ENCODE measurements at places on chromosomes 12 and 14. TPM values are rescaled to one million over a fixed set of nuclear protein-coding genes. Genes with fewer than 3 reads are reported as not detected.

The DBX2 gene
- not detected for total RNA-seq

DNA sequence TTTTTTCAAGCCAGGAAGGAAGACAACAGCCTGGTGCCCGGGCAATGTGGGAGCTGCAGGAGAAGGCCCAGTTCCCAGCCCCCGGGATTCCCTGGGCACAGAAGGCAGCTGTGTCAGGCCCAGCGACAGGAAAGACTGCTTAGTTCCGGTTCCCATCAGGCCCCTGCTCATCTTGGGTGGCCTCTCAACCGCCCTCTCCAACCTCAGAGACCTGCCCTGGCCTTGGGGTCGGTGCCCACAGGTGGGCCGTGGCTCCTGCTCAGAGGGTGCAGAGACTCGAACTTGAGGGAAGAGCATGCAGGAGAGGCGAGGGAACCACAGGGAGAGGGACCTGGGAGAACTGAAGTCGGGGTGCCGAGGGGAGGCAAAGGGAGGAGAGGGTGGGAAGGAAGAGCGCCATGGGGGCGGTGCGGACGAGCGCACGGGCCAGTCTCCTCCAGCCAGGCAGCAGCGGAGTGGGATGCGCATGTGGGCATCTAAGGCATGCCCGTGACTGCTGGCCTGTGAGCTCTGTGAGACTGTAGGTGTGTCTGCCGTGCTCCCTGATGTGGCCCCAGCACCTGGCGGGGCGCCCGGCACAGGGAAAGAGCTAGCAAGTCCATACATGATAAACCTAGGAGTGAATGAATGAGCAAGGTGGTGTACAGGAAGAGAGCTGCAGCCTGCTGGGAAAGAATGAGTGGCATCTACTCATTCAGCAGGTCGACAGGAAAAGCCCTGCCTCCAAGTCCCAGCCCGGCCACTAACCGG, 42.7 kb downstream of the SSH1 start:
- DNase-seq: no peak

DNA sequence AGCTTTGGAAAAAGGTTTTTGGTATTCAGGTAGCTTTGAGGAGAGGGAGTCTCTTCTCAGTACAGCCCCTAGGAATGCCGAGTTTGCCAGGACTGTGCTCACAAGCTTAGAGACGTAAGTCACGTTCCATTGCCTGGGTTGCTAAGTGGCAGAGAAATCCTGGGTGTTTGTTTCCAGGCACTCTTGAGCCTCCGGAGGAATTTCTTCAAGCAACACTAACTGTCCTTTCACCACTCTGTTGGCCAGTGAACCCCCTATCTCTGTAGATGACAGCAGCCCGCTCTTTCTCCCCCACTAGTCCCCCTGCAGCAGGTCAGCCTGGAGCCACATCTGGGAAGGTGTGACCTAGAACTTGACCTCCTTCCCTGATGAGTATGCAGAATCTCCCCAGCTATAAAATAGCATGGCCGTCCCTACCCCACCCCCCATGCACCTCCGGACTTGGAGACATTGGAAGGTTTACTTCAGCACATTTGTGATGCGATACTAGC, 162.7 kb downstream of the ZFP36L1 start:
- DNase-seq: peak; percentile 78

DNA sequence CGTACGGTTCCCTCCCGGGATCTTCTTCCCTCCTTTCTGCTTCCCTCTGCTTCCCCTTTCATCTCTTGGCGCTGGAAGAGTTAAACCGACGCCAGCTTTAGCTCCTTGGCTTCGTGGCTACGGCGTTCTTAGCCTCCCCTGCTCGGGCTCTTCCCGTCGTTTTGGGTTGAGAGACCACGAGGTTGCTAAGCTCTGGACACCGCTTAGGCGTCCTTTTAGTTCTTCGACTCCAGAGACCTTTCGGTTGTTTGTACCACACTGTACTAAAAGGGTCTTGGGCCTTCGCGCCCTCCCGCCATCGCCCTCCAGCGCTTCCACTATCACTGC, 545 bp downstream of the CPSF2 start:
- no peak for DNase-seq

GRCh38 chr14:37583358-37584210, 11.5 kb downstream of the FOXA1 start:
- no peak for DNase-seq

DNA sequence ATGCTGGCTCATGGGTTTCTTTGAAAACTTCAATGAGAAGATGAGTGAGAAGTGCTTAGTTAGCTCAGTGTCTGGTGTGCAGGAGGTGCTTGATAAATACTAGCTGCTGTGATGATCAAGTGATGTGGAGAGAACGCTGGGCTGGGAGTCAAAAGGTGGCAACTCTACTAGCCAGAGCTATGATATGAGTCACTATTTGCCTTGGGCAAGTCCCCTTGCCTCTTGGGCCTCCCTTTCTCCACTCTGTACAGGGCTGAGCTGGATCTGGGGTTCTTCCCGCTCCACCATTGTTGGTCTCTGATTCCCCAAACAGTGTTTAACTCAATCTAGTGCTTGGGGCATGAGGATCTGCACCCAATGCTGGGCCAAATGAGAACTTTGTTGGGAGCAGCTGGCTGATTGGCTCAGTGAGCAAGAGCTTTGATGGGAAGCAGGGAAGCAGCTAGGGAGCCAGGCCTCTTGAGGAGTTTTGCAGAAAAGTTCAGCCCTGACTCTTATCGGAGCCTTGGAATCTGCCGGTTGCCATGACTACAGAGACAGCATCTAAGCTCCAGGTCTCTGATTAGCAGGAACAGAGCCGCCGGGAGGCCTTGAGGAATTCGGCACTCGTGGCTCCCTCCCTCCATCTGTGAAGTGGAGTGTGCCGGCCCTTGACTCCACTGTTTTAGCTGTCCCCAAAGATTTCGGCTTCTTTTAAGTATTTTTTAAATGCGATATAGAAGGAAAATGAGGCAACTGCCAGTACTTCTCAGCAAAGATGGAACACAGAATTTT, 82.1 kb upstream of the HSPB8 start:
- no peak for DNase-seq

The PLD4 gene
- 0.23 TPM for total RNA-seq

- no peak for DNase-seq
Observed at GRCh38 chr14:50985124-50985858, 41.0 kb upstream of the PYGL start.

DNA sequence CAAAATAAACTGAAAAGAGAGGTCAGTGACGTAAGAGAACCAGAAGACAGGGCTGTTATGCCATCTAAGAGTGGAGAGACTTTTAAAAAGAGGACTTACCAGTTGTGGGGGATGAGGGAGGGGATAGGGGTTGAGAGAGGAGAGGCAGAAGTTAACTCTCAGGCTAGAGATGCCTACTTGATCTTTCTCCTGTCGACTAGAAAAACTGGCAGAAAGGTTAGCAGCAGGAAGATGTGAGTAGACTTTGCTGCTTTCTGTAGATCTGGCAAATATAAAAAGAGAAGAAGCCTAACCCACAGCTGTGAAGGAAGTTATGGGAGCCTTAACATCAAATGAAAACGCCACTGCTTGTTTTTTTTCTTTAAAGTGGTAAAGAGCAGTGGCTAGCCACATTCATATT, 10.7 kb downstream of the CREBL2 start:
- no peak for DNase-seq

DNA sequence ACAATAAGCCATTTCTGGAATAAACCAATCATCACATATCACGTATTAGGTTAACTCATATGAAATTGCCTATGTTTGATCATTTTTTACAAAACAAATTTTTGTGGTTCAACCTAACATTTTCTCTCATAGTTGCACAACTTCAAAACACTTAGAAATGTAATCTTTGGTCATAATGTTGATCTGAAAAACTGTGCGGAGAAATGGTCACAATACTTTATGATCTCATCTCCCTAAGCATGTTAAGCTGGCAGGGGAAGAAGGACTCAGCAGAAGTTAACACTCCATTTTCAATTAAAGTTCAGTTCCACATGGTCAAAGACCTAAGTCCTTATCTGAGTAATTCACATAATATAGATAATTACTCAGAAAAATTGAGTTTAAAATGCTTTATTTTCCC, 194.8 kb downstream of the CAPZA3 start:
- no peak for DNase-seq

The WSB2 gene
- 86.6 TPM for total RNA-seq

- DNase-seq: peak; percentile 66
Observed at GRCh38 chr14:106187216-106187615, 660.8 kb downstream of the TMEM121 start.

DNA sequence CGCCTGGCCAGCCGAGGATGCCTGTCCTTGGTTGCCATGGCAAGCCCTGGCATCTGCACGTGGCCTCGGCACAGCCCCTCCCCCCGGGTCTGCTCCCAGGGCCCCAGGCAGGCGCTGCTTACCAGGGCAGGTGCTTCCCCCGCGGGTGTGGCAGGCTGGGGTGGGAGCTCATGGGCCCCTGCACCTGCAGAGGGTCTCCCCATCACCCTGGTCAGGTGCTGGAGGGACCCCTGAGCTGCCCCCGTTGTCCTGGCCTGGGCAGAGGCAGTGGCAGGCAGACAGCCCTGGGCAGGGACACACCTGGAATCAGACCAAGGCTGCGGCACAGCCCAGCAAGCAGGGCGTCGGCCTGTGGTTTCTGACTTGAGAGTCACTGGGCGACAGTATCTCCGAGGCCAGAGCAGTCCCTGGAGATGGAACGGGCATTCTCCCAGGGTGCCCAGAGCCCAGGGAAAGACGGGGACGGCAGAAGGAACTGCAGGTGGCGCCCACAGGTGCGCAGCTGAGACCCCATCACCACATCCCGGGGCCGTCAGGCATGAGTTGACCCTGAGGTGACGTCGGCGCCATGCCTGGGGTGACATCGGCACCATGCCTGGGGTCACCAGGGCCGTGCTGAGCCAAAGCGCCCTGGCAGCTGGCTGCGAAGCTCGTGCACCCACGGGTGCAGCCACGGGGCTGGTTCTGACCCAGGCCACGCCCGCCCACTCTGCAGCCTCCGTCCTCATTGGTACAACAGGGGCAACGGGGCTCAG, 56.1 kb upstream of the FBRSL1 start:
- DNase-seq: no peak

All from esophagus muscularis mucosa (tissue), 4 donors.